ENCODE measurements at places on chromosomes 5 and 9.

GRCh38 chr9:129204840-129205239 is 26.8 kb upstream of the IER5L start:
- no peak for DNase-seq

DNA sequence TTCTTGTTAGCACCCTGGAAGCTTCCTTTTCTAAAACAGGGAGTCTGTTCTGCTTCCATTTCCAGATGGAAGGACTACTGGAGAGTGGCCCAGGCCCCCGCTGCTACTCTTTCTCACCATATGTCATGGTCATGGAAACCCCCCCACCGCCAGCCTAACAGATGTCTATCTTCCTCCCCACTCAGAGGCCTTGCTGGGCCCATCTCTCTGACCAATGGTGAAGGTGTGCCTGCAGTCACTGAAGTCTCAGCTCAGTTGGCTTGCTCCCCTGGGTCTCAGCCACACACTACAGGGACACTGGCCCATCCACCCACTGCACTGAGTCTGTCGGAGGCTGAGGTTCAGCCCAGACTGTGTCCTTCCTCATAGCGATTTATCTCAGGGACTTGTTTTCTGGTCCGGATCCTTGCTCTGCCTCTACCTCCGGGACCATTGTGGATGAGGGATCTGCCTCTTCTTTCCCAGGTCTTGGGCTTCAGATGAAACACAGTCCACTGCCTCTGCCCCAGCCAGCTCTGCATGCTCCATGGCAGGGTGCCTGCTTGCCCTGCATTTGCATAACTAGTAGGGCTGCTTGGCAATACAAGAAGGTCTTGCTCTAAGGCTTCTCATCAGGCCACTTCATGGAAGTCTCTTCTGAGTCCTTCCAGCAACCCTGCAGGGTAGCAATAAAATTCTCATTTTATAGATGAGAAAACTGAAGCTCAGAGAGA is 30.8 kb downstream of the GALNT12 start:
- DNase-seq, result no peak

GRCh38 chr5:42767491-42768105 is 11.0 kb downstream of the CCDC152 start:
- DNase-seq, result peak; percentile 61

GRCh38 chr9:98533132-98533531 is 175.6 kb downstream of the GABBR2 start:
- no peak for DNase-seq

- no peak for DNase-seq
These were observed 11.7 kb upstream of the AQP3 start for GRCh38 chr9:33459115-33459514.

GRCh38 chr5:40030661-40031060 is 605.9 kb upstream of the DAB2 start:
- DNase-seq, result no peak

GRCh38 chr9:135513351-135513846 is 7.8 kb upstream of the LCN1 start:
- no peak for DNase-seq

- no peak for DNase-seq
These were observed 1.3 kb downstream of the FGF10 start for GRCh38 chr5:44387921-44388320.

DNA sequence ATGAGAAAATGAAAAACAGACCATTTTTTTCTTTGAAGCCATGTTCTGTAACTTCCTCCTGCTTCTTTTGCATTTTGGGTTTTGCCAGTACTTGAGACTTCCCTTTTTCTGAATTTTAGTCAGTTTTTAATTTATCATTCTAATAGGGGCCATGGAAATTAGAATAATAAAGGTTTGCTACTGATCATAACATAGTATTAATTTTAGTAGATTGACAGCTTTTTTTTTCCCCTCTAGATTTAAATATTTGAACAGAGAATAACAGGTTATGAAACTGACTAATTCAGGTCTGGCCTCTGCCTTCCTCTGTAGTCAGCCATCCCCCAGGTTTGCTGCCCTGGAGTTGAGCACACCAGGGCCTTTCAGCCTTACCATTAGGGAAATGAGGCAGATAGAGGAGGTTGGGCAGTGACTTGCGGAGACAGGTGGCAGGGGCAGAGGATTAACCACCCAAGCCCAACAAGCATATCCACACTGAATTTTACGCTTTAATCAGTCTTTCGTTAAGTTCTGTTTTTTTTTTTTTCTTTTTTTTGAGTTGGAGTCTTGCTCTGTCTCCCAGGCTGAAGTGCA is 80.1 kb upstream of the TNFAIP8 start:
- no peak for DNase-seq

- DNase-seq, result no peak
These were observed 613.0 kb upstream of the CCNG1 start for GRCh38 chr5:162824360-162824759.

DNA sequence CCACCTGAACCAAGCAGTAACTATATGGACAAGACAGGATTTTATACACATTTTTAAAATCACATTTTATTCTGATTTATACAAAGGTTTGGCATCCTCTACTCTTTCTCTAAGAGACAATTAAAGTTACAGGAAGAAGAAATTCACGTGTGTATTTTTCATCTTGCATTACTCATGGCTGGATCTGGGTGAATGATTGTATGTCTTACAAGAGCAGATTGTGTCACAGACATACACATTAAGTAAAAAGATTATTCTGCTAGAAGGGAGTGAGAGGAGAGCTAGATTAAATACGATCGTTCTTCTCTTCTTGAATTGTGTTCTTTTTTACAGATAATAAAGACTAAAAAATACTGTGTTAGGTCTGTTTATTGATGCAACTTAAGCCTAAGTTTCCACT is 20.8 kb upstream of the CEP120 start:
- no peak for DNase-seq

DNA sequence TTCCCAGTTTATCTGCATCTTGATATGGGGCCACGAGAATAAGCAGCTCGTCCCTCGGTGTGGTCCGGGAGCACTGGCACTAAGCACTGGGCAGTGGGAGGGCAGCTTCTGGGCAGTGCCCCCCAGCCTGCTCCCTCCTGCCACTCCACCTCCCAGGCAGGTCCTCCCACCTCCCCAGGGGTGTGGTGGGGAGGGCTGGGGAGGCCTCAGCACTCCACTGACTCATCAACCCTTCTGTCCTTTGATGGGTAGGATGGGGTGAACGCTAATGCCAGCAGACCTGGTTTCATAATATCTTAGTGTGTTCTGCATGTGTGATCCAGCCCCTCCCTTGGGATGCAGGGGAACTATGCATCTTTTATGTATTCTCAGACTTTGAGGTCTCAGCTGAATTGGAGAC is 62.2 kb upstream of the GNE start:
- DNase-seq, result no peak

- peak; percentile 42 for DNase-seq
These were observed 35.6 kb downstream of the PTCD2 start for GRCh38 chr5:72355706-72356299.

GRCh38 chr5:180692429-180692828 is 43.0 kb upstream of the FLT4 start:
- no peak for DNase-seq

- DNase-seq, result no peak
These were observed 6.9 kb upstream of the WDR5 start for GRCh38 chr9:134128727-134129679.

GRCh38 chr5:60672693-60673264 is 27.2 kb downstream of the DEPDC1B start:
- DNase-seq, result no peak

- no peak for DNase-seq
These were observed 319.9 kb upstream of the PTGER4 start for GRCh38 chr5:40359832-40360231.

GRCh38 chr9:91101611-91102168 is 260.0 kb downstream of the AUH start:
- DNase-seq, result no peak

GRCh38 chr5:75611311-75612225 is at the start of gene ANKDD1B:
Gene ANKDD1B (plus strand): TSS chr5:75611453. CDS start chr5:75611635, 182 bp downstream.
- DNase-seq, result peak; percentile 77

- peak; percentile 1 for DNase-seq
These were observed 234.6 kb downstream of the ADGRV1 start for GRCh38 chr5:90793183-90793582.

DNA sequence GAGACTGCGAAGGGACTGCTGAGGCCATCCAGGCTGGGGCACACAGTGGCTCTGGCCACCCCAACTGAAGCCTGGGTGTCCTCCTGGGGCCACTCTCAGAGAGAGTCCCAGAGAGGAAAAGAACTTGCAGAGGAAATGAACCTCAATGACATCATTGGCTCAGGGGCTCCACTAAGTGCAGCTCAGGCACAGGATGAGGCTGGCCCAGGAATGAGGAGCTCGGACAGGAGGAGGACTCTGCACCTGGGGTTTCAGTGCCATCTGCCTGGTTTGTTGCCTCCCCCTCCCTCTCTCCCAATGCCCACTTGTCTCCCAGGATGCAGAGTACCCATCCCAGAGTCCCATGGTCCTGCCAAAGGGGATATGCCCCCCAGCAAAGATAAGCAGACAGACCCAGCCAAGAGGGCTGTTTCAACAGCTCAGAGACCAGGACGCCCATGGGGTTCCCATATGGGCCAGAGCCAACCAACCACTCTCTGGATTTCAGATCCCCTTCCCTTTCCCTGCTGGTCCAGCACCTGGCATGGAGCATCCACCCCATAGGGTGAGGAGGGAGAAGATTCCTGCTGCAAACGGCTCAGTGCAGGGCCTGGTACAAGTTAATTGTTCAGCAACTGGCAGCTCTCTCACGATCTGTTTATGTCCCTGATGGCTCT is 26.9 kb upstream of the OLFM1 start:
- no peak for DNase-seq

DNA sequence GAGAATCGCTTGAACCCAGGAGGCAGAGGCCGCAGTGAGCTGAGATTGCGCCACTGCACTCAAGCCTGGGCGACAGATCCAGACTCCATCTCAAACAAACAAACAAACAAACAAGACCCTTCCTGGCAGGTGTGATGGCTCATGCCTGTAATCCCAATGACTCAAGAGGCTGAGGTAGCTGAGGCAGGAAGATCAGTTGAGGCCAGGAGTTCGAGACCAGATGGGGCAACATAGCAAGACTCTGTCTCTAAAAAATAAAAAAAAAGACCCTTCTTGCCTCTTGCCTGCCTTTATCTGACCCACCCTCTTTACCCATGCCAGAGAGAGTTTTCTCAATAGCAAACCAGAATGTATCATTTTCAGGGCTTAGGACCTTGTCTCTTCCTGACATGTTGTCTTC is 8.8 kb upstream of the PANK3 start:
- DNase-seq, result no peak

DNA sequence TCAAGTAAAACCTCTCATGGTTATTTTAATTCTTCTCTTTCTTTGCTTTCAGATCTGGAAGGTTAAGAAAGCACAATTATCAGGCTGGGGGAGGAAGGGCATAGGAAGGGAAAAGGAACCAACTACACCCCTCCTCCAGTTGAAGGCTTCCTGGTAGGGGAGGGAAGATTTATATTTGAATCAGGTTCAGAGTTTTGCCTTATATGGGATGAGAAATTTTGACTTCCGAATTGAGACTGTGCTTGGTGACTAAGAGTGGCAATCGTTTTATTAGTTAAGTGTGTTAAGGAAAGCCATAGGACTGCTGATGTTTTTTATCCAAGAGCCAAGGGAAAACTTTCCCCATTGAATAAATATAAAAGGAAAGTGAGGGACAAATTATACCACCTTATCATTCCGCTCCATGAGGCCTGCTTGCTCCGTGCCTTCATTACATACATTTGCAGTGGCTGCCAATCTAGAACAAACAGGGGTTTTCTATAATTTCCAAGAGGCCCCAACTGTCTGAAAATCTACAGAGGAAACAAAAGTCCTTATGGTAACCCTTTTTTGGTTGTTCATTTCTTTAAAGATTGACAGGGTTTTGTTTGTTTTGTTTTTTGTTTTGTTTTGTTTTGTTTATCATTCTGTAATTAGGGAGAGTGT is 115.7 kb upstream of the EPB41L4A start:
- DNase-seq, result no peak

DNA sequence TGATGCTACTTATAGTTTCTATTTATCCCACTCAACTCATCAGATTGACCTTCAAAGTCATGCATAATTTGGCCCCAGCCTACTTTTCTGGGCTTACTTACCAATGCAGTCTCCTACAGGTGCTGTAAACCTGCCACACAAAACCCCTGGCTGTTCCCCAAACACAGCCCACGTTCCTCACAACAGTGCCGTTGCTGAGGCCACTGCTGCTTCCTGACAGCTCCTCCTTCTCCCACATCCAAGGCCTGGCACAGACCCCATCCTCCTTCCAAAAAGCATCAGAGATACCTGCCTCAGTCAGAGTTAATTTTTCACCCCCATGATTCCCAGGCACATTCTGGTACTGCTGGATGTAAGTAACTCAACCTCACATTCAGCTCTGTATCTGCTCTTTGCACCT is 68.1 kb upstream of the SIMC1 start:
- DNase-seq, result no peak

- DNase-seq, result no peak
These were observed 603.6 kb downstream of the PSAT1 start for GRCh38 chr9:78900500-78900899.

DNA sequence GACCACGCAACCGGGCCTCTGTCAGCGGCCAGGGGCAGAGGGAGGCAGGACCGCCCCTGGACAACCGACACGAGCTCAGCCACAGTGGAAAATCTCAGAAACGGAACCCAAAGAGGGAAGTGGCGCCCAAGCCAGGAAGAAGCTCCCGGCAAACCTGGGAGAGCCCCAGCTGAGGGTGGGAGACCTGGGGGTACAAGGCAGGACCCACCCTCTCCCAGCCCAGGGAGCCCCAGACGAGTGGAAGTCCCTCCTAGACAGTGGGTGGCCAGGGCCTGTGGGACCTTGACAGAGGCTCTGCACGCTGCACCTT is 3.0 kb downstream of the SLC12A7 start:
- no peak for DNase-seq

- no peak for DNase-seq
These were observed 255.9 kb downstream of the FAM114A2 start for GRCh38 chr5:153782589-153783361.

DNA sequence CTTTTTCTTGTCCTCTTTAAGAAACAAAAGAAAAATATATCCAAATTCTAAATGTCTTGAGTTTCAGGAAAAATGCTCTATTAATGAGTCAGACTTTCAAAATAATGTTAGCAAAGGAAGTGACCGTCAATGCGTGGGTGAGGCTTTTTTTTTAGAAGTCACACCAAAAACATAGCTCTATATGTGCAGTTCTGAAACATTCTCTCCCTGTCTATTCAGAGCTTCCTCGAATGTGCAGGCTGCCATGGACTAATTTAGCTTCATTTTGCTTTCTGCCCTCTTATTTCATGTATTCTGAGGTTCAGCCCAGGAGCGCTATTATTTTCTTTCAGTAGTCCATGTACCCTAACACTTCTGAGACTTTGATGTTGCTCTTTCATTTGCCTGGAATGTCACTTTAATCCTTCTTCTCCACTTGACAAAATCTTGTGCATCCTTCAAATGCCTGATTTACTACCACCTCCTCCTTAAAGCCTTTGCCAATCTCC is 72.5 kb upstream of the RASA1 start:
- peak; percentile 82 for DNase-seq

- DNase-seq, result no peak
These were observed 46.8 kb downstream of the SLC1A3 start for GRCh38 chr5:36653044-36653705.

- DNase-seq, result no peak
These were observed 528.1 kb upstream of the KLF4 start for GRCh38 chr9:108017671-108018070.
